ENCODE measurements at places on chromosomes 5 and 9. TPM values are rescaled to one million over a fixed set of nuclear protein-coding genes. Genes with fewer than 3 reads are reported as not detected.

The GRIN1 gene
- under 0.01 TPM for total RNA-seq

The NUTM2G gene
- total RNA-seq: not detected

The DIRAS2 gene
- total RNA-seq: 1.4 TPM

The MUSK gene
- total RNA-seq: 0.12 TPM

The NRG2 gene
- total RNA-seq: 0.77 TPM

The CBY3 gene
- not detected for total RNA-seq

The SYK gene
- total RNA-seq: not detected

The LIX1 gene
- total RNA-seq: not detected

The KCNIP1 gene
- total RNA-seq: not detected

The ZDHHC11B gene
- 0.50 TPM for total RNA-seq

The FGF18 gene
- 0.22 TPM for total RNA-seq

The ERCC8 gene
- 21.4 TPM for total RNA-seq

The FST gene
- total RNA-seq: 30.8 TPM

The CDC20B gene
- total RNA-seq: 0.22 TPM

The GNA14 gene
- total RNA-seq: under 0.01 TPM

The PCDHB2 gene
- total RNA-seq: 2.0 TPM

The OR13C2 gene
- total RNA-seq: not detected

The RAI14 gene
- total RNA-seq: 259 TPM

The HBEGF gene
- 12.4 TPM for total RNA-seq

The SLC6A7 gene
- not detected for total RNA-seq

The SPARC gene
- total RNA-seq: 405 TPM

The PTGDS gene
- total RNA-seq: 40.7 TPM

The PNPLA7 gene
- total RNA-seq: 0.55 TPM

The MRPL36 gene
- 50.8 TPM for total RNA-seq

The MSX2 gene
- 0.66 TPM for total RNA-seq

The PLEKHG4B gene
- total RNA-seq: under 0.01 TPM

The CCDC152 gene
- 1.2 TPM for total RNA-seq

The SHISAL2B gene
- total RNA-seq: not detected

The EIF4E1B gene
- total RNA-seq: not detected

The HTR4 gene
- not detected for total RNA-seq

The PCDHGB6 gene
- total RNA-seq: 2.9 TPM

The PCDHA13 gene
- under 0.01 TPM for total RNA-seq

The NUDT2 gene
- total RNA-seq: 38.8 TPM

The BSPRY gene
- not detected for total RNA-seq

The STK32A gene
- 0.22 TPM for total RNA-seq

The RMI1 gene
- 13.1 TPM for total RNA-seq

The UNC13B gene
- 20.7 TPM for total RNA-seq

The EPB41L4B gene
- total RNA-seq: 0.12 TPM

The C1QTNF3 gene
- 1.4 TPM for total RNA-seq

The PCDHGB2 gene
- total RNA-seq: 1.2 TPM

The CDC25C gene
- total RNA-seq: 22.4 TPM

The CFAP157 gene
- under 0.01 TPM for total RNA-seq

Measured in uterine smooth muscle cell (primary cell).